Activated CD4-positive, alpha-beta memory T cell treated with anti-CD3 and anti-CD28 coated beads for 36 hours (primary cell): ENCODE measurements at places on chromosomes 3 and 15. TPM values are rescaled to one million over a fixed set of nuclear protein-coding genes. Genes with fewer than 3 reads are reported as not detected.

The KNG1 gene
- total RNA-seq, result not detected

The SPSB4 gene
- not detected for total RNA-seq

The PARP3 gene
- total RNA-seq, result 13.4 TPM

The WDR93 gene
- not detected for total RNA-seq

The CLEC3B gene
- total RNA-seq, result not detected

The CDHR4 gene
- 0.22 TPM for total RNA-seq

The RPL14 gene
- total RNA-seq, result 2,924 TPM

GRCh38 chr3:52463416-52463815 is 8.0 kb downstream of the NISCH start:
- H3K27ac ChIP-seq, result no peak overlapping the region
- H3K4me3 ChIP-seq, result no peak overlapping the region
- H3K4me1 ChIP-seq, result peaks cover 14% of the 10 kb centered on the region
- H3K36me3 ChIP-seq, result peaks cover 24% of the 10 kb centered on the region
- no peaks in the 10 kb centered on the region for H3K27me3 ChIP-seq

GRCh38 chr15:41689083-41689482 is 28.9 kb downstream of the MGA start:
- peaks cover 64% of the 10 kb centered on the region for H3K4me1 ChIP-seq
- no peaks in the 10 kb centered on the region for H3K27me3 ChIP-seq
- no peak overlapping the region for H3K4me3 ChIP-seq
- H3K27ac ChIP-seq, result no peak overlapping the region
- H3K36me3 ChIP-seq, result peaks cover 3% of the 10 kb centered on the region

DNA sequence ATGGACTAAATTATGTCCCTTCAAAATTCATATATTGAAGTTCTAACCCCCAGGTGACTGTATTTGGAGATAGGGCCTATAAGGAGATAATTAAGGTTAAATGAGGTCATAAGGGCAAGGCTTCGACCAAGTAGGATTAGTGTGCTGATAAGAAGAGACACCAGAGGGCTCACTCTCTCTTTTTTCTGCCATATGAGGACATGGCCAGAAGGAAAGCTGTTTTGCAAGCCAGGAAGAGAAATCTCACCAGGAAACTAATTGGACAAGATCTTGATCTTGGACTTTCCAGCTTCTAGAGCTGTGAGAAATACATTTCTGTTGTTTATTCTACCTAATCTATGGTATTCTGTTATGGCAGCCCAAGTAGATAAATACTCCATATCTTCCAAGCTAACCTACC is 503.6 kb upstream of the NAALADL2 start:
- no peak overlapping the region for H3K4me3 ChIP-seq
- H3K27me3 ChIP-seq, result no peaks in the 10 kb centered on the region
- H3K4me1 ChIP-seq, result no peaks in the 10 kb centered on the region
- no peaks in the 10 kb centered on the region for H3K36me3 ChIP-seq
- H3K27ac ChIP-seq, result no peak overlapping the region

DNA sequence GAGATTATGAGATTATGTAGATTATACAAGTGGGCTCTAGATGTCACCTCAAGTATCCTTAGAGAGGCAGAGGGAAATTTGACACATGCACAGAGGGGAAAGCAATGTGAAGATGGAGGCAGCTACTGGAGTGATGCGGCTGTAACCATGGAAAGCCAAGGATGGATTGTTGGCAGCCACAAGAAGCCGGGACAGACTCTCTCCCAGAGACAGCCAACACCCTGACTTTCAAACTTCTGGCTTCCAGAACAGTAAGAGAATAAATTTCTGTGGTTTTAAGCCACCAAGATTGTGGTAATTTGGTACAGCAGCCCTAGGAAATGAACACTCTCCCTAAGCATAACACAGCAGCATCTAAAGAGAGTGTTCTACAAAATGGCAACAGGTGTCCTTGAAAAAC is 34.4 kb upstream of the PRICKLE2 start:
- peaks cover 7% of the 10 kb centered on the region for H3K27me3 ChIP-seq
- H3K36me3 ChIP-seq, result no peaks in the 10 kb centered on the region
- no peaks in the 10 kb centered on the region for H3K4me1 ChIP-seq
- no peak for DNase-seq
- H3K27ac ChIP-seq, result no peak overlapping the region

- H3K4me1 ChIP-seq, result no peaks in the 10 kb centered on the region
- peaks cover 26% of the 10 kb centered on the region for H3K27me3 ChIP-seq
Observed at GRCh38 chr15:34721802-34722438, 32.9 kb downstream of the GJD2 start.

- no peak overlapping the region for H3K27ac ChIP-seq
- no peak for DNase-seq
- peaks cover 10% of the 10 kb centered on the region for H3K4me1 ChIP-seq
- no peak overlapping the region for H3K4me3 ChIP-seq
- H3K36me3 ChIP-seq, result no peaks in the 10 kb centered on the region
Observed at GRCh38 chr3:65961733-65962132, 77.0 kb downstream of the MAGI1 start.

- no peak overlapping the region for H3K4me3 ChIP-seq
- H3K27ac ChIP-seq, result no peak overlapping the region
- H3K36me3 ChIP-seq, result no peaks in the 10 kb centered on the region
- no peaks in the 10 kb centered on the region for H3K4me1 ChIP-seq
- no peak for DNase-seq
Observed at GRCh38 chr3:154967090-154967489, 113.0 kb upstream of the MME start.

DNA sequence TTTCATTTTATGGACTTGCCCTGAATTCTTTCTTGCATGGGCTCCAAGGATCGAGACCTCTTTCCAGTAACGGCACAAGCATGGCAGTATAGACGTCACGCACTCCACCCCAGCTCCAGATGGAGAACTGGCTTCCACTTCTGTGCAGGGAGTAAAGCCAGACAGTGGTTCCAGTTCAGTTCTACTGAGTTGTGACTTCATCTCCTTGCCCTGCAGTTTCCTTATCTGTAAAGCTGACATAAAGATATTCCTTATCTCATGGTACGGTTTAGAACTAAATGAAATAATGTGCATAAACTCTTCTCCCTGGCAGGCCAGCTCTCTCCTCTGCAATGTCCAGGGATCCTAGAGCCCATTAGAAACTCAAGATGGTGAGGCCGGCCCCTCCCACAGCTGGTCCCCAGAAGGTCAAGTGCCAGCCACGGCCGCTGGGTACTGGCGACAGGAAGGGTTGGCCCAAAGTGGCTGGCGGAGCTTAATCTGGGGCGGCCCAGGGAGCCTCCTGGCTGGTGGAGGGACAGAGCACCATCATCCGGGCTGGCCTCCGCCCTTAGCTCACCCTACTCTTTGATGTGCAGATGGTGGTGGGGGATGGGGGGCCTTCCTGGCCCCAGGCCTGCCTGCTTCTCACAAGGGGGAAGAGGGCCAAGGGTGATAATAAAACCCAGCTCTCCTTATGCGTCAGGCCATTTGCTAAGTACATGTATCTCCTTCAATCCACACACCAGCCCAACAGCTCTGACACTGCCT is 7.2 kb downstream of the MESP2 start:
- no peak overlapping the region for H3K27ac ChIP-seq
- no peak overlapping the region for H3K4me3 ChIP-seq
- H3K27me3 ChIP-seq, result peaks cover 6% of the 10 kb centered on the region
- peaks cover 4% of the 10 kb centered on the region for H3K36me3 ChIP-seq

DNA sequence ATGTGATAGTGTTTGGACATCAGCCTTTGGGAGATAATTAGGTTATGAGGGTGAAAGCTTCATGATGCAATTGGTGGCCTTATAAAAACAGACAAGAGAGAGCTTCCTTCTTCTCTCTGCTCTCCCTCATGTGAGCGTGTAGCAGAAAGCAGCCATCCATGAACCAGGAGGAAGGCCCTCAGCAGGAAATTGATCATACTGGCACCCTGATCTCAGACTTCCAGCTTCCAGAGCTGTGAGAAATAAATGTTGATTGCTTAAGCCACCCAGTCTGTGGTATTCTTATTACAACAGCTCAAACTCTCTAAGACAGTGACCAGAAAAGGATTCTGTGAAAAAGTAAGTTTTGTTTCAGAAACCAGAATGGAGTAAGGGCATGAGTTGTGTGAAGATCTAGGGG is 13.3 kb downstream of the STAC start:
- no peak overlapping the region for H3K27ac ChIP-seq
- peaks cover 2% of the 10 kb centered on the region for H3K27me3 ChIP-seq
- H3K4me1 ChIP-seq, result no peaks in the 10 kb centered on the region
- H3K4me3 ChIP-seq, result no peak overlapping the region
- no peak for DNase-seq

GRCh38 chr3:8963137-8963853 is at the start of gene RAD18:
Gene RAD18, minus strand, starts transcription at chr3:8963472. Its CDS starts 87 bp downstream, at chr3:8963385.
- H3K27me3 ChIP-seq, result no peaks in the 10 kb centered on the region
- peak; percentile 95 for DNase-seq
- H3K4me3 ChIP-seq, result peak within 1 kb of the TSS; percentile 97
- H3K4me1 ChIP-seq, result peaks cover 27% of the 10 kb centered on the region
